ENCODE measurements at places on chromosomes 2 and 18.
A peak's percentile ranks its signal among the peaks of the same experiment; 100 is the strongest.

DNA sequence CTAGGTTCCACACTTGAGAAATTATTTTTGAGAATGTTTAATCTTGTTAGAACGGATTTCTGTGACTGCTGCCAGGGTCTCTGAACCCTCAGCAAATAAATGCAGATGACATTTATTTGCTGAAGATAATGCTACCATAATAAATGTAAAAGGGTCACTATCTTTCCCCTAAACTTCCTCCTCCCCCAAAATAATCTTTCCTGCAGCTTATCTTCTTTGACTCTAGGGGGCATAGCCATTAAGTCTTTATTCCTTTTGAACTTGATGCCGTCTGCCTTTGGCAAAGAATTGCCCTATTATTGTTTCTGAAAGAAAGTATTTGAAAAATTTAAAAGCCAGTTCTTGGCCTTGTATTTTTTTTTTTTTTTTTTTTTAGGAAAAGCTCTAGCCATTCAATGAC is 63.6 kb upstream of the ACSL3 start:
- peak; percentile 51 for DNase-seq

- peak; percentile 32 for DNase-seq
Measured at GRCh38 chr2:100857915-100858314, 38.0 kb downstream of the NPAS2 start.

DNA sequence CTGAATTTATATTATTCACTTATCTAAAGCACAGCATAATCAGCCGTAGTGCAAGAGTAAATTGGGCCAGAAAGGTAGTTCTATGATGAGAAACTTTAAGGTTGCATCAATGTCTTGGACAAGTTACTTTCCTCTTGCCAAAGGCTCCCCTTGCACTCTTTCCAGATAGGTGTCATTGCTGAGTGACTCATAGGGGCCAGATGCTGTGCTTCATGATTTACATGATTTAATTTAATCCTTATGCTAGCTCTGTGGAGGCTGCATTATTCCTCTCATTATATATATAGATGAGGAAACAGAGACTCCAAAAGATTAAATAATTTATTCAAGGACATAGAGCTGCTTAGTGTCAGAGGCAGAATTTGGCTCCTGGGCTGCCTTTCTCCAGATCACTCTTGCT is 5.0 kb downstream of the CFAP221 start:
- DNase-seq: no peak

- no peak for DNase-seq
Measured at GRCh38 chr2:217741381-217741955, 261.3 kb downstream of the TNS1 start.

GRCh38 chr2:19349911-19350677 is 8.3 kb downstream of the OSR1 start:
- peak; percentile 73 for DNase-seq

GRCh38 chr2:113283704-113284284 is 5.1 kb upstream of the PAX8 start:
- DNase-seq: no peak

DNA sequence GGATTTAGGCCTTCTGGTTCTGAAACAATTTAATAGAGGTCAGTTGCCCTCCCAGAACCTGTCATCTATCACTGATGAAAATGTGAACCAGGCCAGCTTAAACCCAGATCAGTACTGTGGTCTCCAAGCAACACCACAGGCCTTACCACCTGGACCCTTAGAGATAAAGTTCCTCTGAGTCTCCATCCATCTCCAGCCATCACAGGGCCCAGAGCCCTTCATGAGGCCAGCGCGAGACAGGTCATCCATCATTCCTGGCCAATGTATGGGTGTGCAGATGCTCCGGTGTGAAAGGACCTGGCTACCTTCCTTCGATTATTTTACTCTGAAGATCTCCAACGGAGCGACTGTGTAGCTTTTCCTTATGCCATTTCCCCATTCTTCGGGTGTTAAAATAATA is 322.7 kb upstream of the SOX11 start:
- no peak for DNase-seq

GRCh38 chr2:2230433-2230817 is 100.7 kb downstream of the MYT1L start:
- no peak for DNase-seq

- no peak for DNase-seq
Measured at GRCh38 chr18:6677086-6677485, 52.4 kb upstream of the ARHGAP28 start.

DNA sequence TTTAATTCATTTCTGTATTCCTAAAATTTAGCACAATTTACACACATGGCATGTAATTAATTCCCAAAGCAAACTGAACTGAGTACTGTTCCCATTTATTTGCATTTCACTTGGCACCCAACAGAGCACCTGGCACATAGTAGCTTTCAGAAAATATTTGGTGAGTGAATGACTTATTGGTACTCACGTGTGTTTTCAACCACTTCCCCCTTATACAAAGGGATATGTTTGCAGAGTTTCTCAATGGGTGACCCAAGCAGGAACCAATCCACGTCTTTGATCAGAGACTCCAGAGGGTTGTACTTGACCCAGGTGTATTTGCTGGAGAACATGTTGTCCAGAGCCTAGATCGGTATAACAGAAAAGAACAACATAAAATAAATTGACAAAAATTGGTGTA is 6.6 kb downstream of the GKN2 start:
- DNase-seq: no peak

DNA sequence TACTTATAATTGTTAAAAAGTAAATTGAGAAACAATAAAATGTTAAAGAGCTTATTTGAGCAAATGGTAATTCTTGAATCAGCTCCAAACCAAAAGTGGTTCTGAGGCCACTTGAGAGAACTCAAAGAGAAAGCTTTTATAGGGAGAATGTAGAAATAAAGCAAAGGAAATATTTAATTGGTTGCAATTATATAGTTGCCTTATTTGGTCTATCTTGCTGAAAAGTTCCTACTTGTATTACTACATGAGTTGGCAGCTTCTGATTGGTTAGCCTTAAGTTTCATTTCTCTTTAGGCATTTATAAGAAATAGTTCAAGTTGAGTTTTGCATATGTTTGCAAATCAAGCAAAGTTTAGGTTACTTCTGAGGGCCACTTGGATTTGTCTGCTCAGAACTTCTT is 38.1 kb downstream of the SCN2A start:
- DNase-seq: no peak

GRCh38 chr2:235066490-235066889 is 114.7 kb downstream of the SH3BP4 start:
- DNase-seq: no peak

DNA sequence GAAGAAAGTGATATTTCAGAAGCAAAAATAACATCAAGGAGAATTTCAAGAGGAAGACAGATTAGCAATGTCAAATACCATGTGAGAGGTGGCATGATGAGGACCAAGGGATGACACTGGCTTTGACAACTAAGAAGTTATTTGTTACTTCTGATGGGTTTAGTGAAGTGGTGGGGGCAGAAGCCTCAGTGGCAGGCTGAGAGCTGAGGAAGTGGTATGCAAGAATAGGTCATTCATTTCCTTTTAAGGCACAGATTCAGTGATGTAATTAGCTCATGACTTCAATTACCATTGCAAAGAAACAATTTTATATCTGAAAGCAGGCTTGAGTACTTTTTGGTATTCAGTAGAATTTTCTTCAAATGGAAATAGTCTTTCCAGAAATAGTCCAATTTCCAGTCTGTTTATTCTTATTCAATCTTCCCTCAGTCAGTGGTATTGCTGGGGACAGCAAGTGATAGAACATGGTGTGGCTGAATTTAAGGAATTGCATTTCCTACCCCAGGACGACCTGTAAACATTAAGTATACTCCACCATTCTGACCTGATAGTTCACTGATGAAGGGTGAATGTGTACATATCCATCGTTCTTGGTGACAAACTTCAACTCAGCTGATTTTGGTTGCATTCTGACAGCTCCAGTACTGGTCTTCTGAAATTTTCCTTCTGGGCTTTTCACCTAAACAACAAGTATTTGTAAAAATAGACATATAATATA is 28.2 kb downstream of the GEMIN6 start:
- DNase-seq: peak; percentile 83

DNA sequence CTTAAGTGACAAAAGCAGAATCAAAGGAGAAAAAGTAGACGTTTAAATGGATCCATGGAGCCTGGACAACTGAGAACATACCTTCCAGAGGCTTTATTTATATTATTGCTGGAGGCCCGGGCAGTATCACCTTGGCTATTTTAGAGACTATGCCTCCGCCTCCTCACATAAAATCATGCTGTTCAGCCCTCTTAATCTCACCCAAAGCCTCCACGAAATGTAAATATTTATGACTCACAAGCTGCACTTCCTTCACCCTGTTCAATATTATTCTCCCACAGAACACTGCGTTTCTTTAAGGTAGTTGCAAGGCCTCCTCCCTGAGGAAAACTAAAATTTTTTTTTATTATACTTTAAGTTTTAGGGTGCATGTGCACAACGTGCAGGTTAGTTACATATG is 478.6 kb upstream of the ACVR2A start:
- no peak for DNase-seq

- no peak for DNase-seq
Measured at GRCh38 chr2:29443151-29443550, 327.9 kb downstream of the CLIP4 start.

DNA sequence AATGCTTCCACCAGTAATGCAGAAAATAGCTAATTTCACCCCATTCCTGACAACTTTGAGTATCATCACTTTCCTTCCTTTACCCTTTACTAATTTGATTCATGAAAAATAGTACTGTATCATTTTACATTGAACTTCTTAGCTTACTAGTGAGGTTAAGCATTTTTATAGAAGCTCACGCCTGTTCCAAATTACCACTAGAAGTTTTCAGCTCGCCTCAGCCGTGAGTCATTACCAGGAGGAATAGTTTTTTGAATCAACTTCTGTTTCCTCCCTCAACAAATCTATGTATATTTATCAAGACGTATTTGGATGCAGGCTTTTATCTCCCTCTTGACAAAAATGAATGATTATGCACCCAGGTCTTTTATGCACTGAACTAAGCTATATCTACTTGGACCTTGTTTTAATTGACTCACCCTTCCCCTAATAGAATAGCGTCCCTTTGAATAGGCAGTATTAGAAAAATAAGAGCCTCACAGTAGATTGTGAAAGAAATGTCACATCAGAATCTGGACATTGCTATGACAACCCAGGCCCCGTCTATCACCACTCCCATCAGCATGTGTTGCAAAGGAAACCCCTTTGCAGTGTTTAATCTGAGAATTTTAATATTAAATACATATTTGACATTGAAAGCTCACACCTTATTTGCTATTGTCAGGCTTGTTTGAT is 207.4 kb upstream of the NRP2 start:
- DNase-seq: no peak

GRCh38 chr2:197239434-197239833 is 71.1 kb downstream of the ANKRD44 start:
- DNase-seq: peak; percentile 76

DNA sequence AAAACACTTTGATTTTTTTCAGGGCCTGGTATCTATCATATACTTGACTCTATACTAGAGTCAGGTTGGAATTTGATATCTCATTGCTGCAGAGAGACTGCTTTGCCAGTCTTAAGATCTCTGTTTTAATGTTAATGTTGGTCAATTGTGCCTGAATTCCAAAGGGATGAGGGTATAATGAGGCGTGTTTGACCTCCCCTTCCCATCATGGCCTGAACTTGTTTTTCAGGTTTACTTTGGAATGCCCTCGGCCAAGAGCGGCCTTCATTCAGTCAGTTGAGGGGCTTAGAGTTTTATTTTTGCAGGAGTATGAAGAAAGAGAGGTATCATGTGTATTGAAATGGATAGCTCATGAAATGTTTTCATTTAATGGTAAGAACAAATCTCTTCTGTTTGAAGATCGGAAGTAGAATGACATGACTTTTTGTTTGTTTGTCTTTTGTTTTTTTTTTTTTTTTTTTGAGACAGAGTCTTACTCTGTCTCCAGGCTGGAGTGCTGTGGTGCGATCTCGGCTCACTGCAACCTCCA is 119.0 kb downstream of the KIAA1328 start:
- DNase-seq: no peak

GRCh38 chr18:9283791-9284190 is 50.8 kb upstream of the TWSG1 start:
- DNase-seq: no peak

DNA sequence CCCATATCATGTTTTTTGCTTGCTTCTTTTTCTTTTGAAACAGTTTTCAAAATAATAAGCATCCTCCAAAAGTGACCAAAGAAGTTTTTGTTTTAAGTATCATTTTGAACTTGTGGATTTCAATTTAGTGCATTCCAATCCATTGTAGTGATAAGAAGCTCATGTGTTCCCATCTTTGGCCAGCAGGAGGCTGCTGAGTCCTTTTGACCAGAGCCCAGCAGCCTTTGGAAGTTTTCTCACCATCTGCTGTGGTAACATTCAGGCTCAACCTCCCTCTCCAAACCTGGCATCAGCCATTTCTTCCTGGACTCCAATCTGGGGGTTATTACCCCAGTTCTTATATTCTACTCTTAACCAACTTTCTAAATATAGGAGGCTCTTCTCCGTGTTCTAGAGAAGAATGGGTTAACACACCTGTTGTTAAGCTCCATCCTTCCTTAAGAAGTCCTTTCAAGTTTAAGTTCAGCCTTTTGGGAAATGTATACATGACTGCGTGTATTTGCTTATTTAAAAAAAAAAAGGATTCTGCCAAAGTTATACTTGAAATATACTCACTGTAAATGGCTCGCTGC is 39.0 kb upstream of the MAL start:
- DNase-seq: peak; percentile 69

DNA sequence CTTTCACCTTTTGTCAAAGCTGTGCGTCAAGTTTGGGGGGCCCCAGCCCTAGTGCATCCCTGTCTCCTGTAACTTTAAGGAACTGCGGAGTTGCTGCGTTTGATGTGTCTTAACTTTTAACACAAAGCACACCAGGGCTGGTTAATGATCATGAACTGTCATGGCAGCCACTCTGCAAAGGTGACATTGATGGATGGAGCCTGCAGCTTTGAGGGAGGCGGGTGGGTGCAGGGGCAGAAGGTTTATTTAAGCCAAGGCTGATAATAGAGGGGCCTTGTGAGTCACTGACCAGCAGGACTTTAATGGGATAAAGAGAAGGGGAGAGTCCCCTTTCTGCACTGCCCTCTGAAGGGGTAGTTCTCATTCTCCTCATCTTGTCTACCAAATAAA is 190.2 kb upstream of the GATA6 start:
- DNase-seq: no peak

DNA sequence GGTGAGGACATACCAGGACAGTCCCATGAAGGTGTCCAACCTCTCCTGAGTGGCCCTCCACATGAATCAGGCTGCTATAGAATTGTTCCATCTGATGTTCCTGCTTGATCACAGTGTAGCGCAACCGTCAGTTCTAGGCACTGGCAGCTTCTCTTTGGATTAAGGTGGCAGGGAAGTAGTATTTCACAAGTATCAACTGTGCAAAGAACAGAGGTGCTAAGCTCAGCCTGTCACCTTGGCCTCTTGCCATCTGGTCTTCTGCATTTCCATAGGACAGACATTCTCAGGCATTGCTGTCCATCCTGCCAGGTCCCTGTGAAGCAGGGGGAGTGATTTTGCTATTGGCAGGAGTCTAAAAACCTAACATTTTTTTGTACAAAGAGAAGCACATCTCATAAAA is 182.2 kb upstream of the EPAS1 start:
- DNase-seq: no peak

GRCh38 chr18:37251679-37252078 is 313.9 kb downstream of the CELF4 start:
- DNase-seq: no peak

DNA sequence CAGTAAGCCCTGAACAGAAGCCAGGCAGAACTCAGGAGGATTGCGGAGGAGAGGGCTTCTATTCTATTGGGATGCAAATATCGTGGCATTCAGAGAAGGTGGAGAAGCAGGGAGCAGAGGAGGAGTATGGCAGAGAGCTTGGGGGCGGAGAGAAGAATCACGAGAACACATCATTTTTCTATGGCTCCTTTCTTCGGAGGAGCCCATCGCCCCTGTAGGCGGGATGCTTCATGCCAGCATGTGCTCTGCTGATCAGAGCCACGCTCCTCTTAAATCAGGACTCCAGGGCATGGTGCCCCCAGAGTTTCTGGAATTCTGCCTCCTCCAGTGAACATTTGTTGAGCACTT is 71.1 kb downstream of the CIB4 start:
- DNase-seq: no peak

All from suppressor macrophage treated with lipopolysaccharide for 1 hour (primary cell).